ENCODE measurements at places on chromosomes 6 and 20.

DNA sequence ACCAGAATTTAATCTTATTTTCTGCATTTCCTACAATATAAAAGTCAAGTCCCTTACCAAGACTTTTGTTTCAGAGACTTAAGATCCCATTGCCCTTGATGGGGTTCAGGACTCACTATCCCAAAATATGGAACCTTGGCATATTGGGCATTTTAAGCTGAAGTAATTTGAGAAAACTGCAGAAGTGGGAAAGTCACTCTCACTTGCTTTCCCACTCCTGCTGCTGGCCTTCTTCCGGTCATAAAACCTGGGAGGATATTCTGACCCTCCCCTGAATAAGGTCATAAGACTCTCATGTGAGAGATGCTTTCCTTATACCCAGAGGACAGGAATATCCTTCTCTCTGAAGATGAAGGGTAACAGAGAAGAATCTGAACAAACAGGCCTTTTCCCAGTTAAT, 92.8 kb upstream of the IFNGR1 start:
- DNase-seq, result no peak

DNA sequence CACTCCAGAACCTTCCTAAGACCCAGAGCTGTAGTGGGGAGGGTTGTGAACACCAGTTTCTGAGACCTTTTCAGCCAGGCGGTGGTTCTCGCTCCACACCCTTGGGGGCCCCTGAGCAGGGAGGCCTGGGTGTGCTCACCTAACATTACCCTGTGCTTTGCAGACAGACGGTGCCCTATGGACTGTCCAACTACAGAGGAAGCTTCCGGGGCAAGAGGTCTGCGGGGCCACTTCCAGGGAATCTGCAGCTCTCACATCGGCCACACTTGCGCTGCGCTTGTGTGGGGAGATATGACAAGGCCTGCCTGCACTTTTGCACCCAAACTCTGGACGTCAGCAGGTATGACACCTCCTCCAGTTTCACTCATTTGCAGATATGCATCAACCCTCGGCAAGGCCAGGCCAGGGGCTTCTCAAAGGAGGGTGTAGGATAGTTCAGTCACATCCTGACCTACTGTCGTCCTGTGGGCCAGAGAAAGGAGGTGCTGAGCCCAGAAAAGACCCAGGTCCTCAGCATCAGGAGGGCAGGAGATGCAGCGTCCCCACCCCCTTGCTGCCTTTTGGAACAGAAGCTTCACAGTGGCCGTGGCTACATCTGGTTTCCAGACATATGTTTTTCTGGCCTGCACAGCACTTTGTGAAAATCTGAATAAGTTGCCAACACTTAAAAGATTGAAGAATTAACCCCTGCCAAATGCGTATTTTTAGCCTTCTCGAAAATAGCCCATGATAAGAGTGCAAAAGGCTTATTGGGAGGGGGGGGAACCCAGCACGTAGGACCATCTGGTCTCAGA, 20.6 kb downstream of the EDN3 start:
- DNase-seq, result no peak

DNA sequence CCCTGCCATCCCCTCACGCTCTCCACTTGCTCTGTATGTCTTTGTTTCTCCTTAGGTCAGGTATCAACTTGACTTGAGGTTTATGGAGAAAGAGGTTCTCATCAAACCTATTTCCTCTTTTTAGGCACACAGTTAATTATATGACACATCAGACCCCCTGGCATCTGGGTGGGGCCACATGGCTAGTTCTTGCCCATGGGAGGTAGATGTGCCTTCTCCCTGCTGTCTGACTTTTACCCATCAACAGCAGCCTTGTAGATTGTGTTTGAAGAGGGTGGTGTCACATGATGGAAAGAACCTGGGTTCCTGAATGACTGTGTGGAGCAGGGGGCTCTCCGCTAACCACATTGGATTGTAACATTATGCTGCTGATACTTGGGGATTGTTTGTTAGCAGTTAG, 7.2 kb upstream of the UQCC2 start:
- no peak for DNase-seq

- no peak for DNase-seq
Observed at GRCh38 chr6:139370283-139370998, 4.0 kb downstream of the CITED2 start.

DNA sequence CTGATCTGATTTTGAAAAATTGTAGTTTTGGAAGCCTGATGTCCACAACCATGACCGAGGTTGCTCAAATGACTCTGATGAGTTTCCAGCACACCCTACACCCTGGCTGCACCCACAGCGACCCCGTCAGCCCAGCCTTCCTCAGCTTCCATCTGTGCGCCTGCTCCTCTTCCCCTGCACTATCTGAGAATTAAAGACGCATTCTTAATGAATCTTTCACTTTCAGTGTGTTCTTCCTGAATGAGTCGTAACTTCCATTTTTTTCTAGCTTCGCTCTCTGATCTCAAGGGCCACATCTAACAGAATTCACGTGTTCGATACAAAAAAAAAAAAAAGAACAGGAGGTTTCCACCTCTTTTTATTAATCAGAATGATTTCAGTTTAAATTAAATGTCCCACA, 21.3 kb upstream of the RREB1 start:
- DNase-seq, result no peak

DNA sequence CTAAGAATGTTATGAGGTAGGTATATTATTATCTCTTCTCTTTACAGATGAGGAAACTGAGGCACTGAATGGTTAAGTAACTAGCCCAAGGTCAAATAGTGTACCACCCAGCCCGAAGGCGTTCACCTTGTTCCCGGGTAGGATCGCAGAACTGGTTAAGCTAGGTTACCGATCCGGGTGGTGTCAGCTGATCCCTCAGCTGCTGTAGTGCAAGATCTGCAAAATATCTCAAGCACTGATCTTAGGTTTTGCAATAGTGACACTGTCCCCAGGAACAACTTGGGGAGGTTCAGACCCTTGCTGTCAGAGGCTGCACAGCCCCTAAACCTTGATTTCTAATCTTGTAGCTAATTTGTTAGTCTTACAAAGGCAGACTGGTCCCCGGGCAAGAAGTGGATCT, 28.1 kb downstream of the SLC52A3 start:
- no peak for DNase-seq

GRCh38 chr20:17827759-17828559, 128.2 kb downstream of the BANF2 start:
- DNase-seq, result no peak

DNA sequence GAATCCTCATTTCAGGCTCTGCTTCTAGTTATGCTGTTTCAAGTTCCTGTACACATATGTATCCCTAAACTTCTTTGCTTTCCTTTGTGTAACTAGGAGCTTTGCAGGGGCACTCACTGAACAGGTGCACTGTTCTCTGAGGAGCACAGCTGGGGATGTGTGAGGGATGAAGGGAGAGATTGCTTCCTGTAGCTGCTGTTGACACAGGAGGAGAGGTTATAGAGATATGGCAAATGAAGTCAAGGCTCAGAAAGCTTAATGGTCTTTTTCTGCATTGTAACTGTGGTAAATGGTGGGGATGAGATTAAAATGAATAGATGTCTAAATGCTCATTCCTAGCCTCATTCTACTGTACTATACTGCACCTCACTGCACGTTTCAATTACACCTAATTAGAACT, 454.3 kb downstream of the BTBD3 start:
- no peak for DNase-seq

DNA sequence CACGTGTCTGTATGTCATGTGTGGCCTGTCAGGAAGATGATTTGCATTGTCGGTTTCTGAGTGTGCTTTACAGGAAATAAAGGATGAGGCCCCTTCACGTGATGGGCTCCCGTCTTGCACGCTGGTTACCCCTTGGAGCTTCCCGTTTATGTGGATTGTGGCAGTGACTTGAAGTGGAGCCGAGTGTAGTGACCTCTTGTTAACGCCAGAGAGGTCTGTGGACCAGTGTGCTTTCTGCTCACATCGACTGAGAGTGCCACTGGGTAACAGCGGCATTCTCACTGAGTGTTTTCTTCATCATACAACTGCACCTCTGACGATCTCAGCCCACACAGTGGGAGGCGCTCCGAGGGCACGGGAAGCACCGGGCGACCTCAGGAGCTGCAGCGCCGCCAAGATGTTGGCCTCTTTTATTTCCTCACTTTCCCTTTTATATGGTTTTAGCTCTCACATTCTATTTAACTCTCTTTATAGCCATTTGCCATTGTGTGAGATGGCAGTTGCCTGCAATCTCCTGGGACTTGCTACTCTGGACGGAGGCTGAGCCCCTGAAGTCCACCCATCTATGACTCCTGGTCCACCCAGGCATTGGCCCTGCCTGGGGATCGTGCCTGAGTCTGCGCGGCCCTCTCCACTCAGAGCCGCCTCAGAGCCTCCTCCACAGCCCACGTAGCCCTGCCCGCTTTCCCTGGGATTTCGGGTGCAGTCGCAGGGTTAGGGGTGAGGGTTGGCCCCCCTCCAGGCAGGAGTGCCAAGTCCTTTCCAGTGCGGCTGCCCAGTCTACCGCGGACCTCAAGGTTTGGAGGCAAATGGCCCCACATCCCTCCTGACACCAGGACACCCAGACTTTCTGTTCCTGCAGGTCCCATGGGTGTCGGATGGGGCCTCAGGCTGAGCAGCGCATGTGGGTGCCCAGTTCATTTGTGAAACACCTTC, 238.9 kb downstream of the ERMARD start:
- no peak for DNase-seq

DNA sequence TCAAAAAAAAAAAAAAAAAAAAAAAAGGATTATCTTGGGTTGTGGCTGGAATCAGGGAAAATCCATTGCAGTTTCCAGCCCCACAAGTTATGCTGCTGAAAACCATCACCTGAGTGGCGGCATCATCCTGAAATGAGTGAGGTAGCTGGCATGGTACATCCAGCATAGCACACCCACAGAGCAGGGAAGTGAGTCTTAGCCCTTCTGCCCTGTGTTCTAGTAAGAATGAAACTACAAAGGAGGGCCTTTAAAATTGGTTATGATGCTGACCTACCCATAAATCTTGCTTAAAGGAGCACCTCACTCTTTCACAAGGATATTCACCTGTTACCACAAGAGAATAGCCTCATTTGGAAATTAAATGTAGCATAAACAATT, 119.2 kb downstream of the NFATC2 start:
- no peak for DNase-seq

GRCh38 chr6:141463237-141463977, 669.3 kb upstream of the GJE1 start:
- DNase-seq, result no peak

DNA sequence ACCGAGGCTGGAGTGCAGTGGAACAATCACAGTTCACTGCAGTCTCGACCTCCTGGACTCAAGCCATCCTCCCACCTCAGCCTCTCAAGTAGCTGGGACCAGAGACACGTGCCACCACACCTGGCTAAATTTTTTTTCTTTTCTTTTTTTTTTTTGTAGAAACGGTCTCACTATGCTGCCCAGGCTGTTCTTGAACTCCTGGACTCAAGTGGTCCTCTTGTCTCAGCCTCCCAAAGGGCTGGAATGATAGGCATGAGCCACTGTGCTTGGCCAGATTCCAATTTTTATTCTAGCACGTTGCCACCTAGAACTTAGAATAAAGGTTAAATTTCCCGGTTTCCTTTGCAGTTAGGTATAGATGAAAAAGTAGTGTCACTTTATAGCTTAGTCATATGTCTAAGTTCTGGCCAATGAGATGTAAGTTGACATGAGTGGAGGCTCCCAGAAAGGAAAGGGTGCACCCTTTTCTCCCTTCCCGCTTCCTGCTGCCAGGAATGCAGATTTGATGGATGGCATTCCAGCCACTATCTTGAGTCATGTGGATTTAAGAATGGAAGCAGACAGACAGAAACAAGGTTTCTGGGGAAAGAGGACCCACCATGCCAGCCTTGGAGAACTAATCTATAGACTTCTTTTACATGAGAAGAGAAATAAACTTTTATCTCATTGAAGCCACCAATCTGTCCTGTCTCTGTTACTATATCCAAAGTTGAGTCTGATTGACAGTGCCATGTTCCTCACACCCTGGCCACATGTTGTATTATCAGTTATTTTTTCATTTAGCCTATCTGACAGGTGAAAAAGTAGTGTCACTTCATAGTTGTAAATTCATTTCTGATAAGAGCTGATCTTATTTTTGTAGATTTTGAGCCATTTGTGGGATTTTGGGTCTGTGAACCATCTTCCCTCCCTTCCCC, 60.6 kb upstream of the NCOA3 start:
- DNase-seq, result no peak

GRCh38 chr6:129516005-129516404, 194.0 kb downstream of the ARHGAP18 start:
- DNase-seq, result no peak

GRCh38 chr6:167306401-167306998, 15.4 kb downstream of the UNC93A start:
- DNase-seq, result no peak

DNA sequence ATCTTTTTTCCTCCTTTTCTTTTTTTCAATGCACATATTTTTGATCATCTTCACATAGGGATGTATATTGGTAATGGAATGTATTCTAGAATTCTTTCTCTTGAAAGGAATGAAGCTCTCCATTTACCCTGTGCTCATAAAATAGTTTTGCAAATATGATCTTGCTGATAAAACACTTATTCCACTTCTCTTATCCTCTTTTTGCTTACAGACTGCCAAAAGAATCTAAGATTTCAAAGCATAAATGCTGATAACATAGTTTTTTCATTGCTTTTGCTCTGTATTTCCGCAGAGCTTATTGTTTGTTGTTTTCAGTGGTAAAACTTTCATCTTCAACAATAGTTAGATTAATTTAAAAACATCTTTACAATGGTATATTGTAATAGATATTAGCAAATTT, 350.5 kb downstream of the PAX1 start:
- no peak for DNase-seq

DNA sequence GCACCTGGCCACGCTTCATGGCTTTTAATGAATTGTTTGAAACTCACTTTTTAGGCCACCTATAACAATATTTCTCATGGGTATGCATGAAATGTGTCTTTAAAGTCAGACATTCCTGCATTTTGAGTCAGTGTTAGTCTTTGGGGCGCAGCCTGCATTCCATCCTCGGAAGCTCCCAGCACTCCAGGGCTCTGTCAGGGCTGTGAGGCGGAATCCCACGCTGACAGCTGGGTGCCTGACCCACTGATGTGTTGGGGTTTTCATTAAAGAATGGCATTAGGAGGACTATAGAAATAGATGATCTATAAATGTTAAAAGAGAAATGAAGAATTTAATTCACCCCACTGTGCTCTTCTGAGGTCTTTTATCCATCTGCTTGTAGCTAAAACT, 16.2 kb upstream of the CLDN20 start:
- no peak for DNase-seq

GRCh38 chr6:54267798-54268197, 40.4 kb upstream of the TINAG start:
- peak; percentile 39 for DNase-seq

DNA sequence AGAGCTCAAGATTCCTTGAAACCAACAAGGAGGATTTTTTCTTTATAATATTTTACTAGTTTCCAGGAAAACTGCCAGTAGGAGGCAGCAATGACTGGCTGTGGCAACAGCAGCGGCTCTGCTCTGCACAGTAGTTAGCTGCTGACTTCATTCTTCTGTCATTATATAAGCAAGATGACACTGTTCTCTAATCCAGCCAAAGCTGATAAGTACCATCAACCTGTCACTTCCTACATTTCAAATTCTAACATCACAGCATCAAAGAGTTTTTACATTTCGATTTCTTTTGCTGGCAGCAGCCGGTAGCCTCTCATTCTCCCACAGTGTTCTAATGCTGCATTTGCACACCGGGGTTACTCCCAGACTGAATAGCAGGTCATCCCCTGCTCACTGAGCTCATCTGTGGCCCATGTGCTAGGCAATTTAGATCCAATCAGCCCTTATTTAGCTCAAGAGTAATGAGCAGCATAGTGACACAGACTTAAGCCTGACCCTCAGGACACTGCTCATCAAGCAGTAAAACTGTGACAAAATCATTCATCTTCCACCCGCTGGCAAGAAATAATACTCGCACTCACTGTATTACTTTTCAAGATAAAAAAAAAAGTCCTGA, 67.8 kb downstream of the MMS22L start:
- DNase-seq, result no peak
